ENCODE measurements at places on chromosomes 6 and 20.

GRCh38 chr6:143963158-143963919, 44.7 kb downstream of the PLAGL1 start:
- no peak for DNase-seq

GRCh38 chr6:163554663-163555062, 140.1 kb downstream of the QKI start:
- DNase-seq: no peak

- DNase-seq: no peak
Measured at GRCh38 chr6:25178336-25179035, 100.7 kb upstream of the CARMIL1 start.

- DNase-seq: no peak
Measured at GRCh38 chr6:67870321-67870720, 764.8 kb upstream of the ADGRB3 start.

DNA sequence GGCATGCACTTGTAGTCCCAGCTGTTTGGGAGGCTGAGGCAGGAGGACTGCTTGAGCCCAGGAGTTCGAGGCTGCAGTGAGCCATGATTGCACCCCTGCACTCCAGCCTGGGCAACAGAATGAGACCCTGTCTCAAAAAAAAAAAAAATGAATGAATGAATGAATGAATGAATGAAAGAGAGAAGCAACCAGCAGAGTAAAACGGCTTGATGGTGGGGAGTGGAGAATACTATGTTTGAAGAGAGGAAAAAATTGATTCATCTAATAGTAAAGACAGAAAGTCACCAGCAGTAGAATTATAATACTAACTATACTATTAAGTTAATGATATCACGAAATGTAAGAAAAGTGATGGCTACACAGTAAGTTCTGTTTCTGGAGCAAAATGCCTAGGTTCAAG, 80.6 kb downstream of the ATP9A start:
- DNase-seq: no peak

- DNase-seq: no peak
Measured at GRCh38 chr20:58647796-58648501, 3.1 kb upstream of the STX16 start.

GRCh38 chr20:57346477-57346876, 4.6 kb upstream of the RAE1 start:
- DNase-seq: no peak

- no peak for DNase-seq
Measured at GRCh38 chr6:40806256-40806864, 219.2 kb upstream of the LRFN2 start.

DNA sequence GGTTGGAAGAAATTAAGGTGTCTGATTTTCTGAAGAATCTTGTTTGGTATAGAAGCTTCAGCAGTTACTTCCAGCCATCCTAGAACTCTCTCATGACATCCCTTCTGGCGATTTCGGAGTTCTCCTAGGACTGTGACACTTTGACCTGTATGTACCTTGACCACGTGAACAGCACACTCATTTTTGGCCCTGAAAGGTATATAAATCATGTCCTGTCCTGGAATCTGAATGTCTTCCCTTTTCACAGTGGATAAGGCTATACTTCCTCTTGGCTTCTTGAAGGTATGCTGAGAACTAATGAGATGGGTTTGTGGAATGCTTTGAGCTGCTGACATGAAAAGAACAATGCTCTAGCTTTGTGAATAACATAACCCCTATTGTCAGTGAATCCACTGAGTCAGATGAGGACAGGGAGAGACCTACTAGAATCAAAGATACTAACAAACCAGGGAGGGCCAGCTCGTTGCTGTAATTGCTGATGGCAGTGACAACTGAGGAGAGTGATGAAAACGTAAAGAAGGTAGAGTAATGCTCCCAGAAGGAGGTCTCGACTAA, 6.0 kb upstream of the ZDHHC14 start:
- DNase-seq: no peak

GRCh38 chr20:23100720-23101107, 14.6 kb upstream of the CD93 start:
- no peak for DNase-seq

DNA sequence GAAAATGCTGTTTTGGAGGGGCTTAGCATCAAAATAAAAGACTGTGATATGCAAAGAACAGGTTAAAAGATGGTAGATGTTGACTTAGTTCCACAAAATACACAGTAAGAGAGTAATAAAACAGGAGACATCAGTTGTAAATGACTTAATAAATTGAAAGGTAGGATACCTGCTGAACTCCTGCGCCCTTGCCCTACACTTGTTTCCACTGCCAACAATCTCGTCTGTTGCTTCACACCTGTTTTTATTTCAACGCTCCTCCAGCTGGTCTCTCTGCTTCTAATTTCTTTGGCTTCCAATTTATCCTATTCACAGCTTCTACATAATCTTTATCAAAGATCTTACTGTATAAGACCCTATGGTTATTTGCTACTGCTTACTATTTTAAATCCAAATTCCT, 115.9 kb upstream of the BEND3 start:
- no peak for DNase-seq

GRCh38 chr20:63315731-63316491, 22.9 kb downstream of the COL20A1 start:
- no peak for DNase-seq

DNA sequence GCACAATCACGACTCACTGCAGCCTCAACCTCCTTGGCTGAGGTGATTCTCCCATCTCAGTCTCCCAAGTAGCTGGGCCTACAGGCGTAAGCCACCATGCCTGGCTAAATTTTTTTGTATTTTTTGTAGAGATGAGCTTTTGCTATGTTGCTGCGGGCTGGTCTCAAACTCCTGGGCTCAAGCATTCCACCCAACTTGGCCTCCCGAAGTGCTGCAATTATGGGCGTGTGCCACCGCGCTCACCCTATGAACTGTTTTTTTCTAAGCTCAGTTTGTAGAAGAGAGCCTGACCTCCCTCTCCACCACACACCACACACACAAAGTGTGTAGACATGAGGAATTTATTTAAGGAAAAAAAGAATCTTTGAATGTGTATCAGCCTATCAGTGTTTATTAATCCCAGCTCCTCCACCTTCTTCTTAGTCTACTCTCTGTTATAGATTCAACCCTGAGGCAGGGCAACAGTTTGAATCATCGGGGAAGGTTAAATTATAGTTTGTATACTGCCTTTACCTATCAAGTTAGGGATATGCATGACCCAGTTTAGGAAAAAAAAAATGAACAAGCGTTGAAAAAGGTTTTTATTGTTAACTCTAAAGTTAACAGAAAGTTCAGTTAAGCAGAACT, 74.1 kb downstream of the PLEKHG1 start:
- DNase-seq: no peak

DNA sequence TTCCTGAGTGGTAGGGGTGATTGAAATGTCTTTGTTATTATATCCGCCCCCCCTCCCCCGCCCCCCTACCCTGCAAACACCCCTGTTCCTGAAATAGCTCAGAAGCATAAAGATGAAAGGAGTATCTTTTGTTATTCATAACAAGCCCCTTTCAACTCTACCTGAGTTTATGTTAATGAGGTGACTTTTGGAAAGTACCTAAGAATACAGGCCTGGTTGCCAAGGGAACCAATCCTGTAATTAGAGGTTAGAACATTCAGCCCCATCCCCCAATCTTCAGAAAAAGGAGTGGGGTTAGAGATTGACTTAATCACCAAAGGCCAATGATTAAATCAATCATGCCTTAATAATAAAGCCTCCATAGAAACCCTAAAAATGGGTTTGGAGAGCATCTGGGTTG, 979.2 kb upstream of the GJE1 start:
- no peak for DNase-seq

DNA sequence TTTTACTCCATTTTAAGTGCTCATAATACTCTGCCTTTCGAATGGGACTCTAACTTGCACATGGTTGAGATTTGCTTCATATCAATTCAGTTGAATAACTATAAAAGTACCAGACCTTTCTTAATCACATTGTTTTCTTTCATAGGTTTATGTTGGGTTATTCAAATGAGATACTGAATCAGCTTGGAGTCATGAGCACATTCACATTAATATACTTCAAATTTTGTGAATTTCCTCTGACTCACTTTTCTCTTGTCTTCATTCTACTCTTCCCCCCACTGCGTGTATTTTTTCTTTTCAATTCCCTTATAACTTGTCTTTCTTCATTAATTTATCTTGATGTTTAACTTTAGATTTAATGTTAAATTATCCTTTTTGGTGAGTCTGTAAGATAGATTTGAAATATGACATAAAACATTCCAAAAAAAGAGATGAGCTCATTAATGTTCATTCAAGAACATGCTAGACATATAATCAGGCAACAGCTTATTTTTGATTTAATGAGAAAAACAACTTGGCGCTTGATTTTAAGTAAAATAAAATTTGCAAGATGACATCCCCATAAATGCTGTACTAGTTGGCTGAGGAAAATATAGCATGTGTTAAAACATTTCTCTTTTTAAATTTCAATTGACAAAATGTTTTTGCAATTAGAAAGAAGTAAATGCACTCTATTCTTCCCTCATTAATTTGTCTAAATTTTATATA, 736.0 kb downstream of the CD109 start:
- no peak for DNase-seq

GRCh38 chr6:22294301-22294700, 2.5 kb downstream of the PRL start:
- no peak for DNase-seq

DNA sequence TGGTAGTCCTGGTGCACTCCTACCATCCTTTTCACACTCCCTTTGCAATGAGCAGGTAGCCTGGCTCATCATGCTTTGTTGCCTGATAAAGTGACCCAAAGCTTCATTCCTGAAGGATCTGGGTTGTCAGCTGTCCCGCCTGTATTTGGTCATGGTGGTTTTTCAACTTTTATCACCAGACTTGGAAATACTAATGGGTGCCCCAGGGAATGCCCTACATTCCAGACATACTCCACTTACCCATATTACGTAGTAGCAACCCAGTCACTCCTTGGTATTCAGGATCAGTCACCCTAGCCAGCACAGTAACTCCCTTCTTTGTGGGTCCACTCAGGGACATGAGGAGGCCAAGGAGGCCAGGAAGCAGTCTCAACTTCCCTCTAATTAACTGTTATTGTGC, 199.2 kb downstream of the MAFB start:
- no peak for DNase-seq

GRCh38 chr6:3612341-3613041, 139.0 kb downstream of the PXDC1 start:
- DNase-seq: peak; percentile 77

Data from NCI-H446 treated with DMSO at 0.1 percent for 48 hours (cell line).